CD4-positive, alpha-beta T cell treated with Interleukin-17A for 1 hour (primary cell): ENCODE measurements at places on chromosomes 6 and 20.

DNA sequence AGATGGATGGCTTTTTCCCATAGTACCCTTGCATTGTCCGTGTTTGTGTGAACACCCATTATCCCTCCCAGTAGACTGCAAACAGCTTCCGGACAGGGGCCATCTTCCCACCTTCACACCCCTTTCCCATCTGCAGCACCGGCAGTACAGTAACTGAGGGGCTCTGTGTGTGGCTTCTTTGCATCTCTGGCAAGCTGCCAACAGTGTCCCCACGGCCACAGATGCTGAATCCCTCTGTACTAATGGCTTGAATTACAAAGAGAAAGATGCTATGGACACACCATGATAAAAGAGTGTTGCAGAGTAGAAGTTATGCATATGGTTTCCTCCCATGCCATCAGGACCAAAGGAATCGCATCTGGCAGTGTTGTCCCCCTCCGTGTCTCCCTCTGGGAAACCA lies 101.1 kb upstream of the CDYL start:
- no peak for DNase-seq

GRCh38 chr6:38114976-38115625 lies 295.6 kb downstream of the ZFAND3 start:
- no peak for DNase-seq

DNA sequence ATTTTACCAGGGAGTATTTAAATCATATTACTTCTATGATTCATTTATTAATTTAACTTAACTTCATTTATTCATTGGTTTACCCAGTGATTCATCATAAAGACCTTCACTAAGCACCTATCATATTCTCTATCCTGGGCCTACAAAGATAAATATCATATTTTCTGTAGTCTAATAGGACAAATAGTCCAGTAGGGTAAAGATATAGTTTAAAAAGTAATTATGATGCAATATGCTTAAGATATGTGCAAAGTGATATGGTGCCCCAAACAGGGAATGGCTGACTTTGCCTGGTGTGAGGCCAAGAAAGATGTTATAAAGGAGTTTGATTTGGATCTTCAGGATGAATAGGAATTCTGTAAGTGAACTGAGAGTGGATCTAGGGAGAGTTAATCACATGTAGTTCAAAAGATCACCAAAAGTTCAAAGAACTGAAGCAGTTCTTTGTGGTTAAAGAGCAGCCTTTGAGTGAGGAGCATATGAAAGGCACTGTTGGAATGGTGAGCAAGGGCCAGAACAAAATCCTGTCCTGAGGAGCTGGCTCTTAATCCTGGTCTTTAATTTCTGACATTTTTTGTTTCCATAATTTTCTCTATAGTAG lies 45.5 kb downstream of the MLIP start:
- DNase-seq = no peak

DNA sequence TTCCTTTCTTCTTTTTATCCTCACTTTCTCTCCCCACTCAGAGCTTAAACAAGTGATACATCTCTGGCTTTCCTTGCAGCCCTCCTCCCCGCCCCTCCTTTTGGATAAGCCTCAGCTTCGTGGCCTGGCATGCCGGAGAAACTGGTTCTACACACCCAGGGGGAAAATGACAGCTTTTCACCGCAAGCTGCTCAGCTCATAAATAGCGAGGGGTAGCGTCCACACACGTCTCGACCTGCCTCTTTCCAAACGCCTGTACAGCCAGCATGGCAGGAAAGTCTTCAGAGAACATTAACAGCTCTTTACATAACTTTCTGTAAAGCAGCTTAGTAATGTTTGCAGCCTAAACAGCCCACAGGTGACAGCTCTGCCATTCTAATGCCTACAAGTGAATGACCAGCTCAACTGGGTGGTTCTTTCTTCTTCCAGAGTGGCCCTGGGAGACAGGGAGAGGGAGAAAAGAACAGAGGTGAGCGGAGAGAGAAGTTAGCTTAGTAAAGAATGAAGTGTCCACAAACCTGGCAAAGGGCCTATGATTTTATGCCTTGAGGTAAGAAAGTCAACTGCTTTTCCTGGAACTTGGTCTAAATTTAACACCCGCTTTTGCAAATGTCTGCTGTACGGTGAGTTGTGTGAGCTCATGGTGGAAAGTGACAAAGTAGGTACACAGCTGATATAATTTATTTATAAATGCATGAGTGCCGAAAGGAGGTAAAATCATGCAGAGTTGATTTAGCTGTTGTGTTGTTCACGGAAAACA lies 251.5 kb downstream of the TFAP2A start:
- no peak for DNase-seq

DNA sequence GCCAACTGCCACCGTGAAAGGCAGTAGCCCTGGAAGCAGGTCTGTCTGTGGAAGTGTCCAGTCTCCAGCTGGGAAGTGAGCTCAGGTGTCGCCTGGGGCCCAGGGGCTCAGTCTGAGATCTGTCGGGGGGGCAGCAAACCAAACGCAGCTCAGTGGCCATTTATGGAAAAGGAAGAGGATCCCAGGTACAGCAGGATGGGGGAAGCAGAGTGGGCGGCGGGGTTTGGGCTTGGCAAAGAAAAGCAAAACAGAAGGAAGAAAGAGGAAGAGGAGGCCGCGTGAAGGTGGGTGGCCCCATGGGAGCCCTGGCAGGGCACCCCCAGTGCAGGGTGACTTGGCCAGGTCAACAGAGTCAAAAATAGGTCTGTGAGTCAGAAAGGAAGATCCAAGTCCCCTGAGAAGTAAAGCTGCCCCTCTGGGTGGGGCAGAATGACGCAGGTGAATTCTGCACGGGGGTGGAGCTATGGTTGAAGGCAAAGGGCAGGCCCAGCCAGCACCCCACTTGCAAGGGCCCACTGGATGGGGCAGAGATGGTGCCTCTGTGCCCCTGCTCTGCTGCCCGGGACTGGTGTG lies 5.3 kb downstream of the PXDC1 start:
- DNase-seq = no peak

DNA sequence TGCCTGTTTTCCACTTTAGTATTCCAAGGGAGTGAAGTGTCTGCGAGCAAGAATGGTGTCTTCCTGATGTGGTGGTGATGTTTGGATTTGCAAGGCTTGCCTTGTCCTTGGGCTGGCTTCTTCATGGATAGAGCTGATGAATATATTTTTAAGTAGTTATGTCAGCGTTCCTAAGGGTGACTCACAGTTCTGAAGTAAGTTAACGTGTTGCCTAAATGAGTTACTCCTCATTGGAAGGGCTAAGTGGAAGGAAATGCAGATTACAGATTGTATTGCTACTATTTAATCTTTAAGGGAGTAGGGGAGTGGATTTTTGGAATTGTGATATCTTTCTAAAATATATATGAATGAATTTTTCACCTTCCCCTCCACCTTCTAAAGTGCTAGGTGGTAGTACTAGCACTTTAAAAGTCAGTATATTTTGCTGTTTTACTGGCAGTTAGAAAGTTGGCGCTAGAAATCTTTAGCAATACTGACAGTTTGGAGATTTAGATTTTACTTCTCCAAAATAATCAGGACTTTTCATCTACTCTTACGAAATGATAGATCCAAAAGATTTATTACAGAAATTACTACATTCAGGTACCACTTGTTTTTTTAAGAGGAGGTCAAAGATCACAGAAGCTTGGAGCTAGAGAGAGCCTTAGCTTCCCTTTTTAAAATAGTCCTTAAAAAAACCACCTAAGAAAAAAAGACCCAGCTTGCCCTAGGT lies 197.4 kb downstream of the JARID2 start:
- no peak for DNase-seq

DNA sequence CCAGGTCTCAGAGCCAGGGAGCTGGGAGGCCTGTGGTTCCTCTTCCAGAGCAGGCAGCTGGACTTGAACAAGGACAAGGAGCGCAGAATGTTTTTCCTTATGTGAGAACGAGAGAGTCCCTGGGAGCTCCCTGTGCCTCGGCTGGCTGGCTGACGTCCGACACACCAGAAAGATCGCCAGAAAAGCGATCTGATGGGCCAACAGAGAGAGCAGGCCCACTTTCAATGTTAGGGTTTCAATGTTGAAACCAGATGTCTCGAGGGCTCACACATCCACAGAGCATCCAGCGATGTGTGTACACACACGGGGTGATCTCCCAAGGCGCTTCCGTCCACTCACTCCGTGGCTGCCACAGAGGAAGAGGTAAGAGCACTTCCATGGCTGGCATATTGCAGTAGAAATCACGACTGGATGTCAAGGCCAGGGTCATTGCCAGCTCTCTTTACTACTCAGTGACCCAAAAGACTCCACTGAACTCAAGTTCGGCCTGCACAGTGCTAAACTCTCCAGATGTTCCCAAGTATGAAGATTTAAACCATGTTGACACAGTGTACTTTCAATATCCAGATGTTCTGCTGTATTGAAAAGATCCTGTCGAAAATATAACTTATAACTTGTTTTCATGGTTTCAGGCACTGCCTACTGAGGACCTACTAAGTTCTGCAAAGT lies 70.8 kb upstream of the FOXC1 start:
- DNase-seq = no peak

DNA sequence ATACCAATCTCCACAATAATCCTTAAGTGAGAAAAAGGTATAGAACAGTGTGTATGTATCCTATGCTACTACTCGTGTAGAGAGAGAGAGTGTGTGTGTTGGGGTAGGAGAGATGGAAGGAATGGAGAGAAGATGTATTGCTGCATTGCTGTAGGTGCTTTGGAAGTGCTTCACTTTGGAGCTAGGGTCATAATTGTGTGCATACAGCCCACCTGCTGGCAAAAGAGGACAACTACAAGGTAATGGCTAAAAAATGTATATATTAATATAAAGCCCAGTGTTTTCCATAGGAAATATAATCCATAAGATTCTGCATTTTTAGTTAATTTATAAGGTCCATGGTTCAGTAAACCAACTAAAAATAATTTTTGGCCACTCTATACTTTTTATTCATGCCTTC lies 36.1 kb downstream of the SERAC1 start:
- peak; percentile 32 for DNase-seq

- DNase-seq = no peak
Measured at GRCh38 chr20:63699466-63700198, 3.2 kb downstream of the TNFRSF6B start.

DNA sequence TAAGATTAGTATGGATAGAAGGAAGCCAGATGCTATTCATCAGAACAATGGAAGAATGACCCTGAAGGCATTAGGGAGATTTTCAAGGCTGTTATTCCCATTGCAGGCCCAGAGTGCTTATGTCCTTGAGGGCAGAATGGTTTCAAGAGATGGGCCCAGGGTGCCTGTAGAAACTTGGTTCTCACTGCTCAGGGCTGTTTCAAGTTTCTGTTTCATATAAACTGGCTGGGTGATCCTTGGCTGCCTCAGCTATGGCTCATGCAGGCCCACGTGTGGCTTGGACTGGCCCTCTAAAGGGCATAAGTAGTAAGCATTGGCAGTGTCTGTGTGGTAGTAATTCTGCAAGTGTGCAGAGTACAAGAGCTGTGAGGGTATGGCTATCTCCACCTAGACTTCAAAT lies 540.9 kb upstream of the MAN1A1 start:
- no peak for DNase-seq

DNA sequence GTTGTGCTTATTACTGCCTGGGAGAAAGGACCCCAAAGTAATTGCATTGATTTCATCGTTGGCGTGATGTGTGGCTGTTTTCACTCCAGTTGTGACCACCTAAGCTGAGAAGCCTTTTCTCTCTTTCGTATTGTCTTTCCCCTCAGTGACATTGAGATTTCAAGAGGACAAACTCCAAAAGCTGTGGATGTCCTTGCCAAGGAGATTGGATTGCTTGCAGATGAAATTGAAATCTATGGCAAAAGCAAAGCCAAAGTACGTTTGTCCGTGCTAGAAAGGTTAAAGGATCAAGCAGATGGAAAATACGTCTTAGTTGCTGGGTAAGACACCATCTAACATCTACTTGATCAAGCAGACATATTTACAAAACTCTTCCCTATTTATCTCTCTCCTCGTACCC lies 60.5 kb downstream of the MTHFD1L start:
- no peak for DNase-seq

DNA sequence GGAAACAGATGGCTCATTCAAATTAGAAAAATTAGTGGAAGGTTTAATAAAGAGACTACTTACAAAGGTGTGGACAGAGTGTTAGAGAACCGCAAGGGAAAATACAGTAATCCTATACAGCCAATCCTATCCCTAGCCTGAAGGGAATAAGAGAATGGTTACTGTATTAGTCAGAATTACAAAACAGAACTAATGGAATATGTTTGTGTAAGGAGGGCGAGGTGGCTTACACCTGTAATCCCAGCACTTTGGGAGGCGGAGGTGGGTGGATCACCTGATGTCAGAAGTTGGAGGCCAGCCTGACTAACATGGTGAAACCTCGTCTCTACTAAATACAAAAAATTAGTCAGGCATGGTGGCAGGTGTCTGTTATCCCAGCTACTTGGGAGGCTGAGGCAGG lies 16.3 kb upstream of the TRPC4AP start:
- DNase-seq = no peak

- no peak for DNase-seq
Measured at GRCh38 chr6:67633058-67633457, 1002.0 kb upstream of the ADGRB3 start.

DNA sequence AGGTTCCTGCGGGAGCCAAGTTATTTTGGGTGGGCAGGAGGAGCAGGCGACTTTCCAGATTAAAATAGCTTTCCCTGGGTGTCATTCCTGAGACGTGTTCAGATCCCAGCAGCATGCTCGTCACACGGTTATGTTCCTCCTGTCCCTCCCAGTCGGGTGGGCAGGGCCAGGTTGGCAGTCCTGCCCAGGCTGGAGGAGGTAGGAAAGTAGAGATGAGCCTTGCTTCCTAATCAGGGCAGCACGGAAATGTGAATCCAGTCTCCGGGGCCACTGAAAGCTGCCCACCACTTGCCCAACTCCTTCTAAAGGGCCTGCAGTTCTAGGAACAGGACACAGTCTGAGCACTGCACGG lies 137.0 kb downstream of the MRPL14 start:
- no peak for DNase-seq

DNA sequence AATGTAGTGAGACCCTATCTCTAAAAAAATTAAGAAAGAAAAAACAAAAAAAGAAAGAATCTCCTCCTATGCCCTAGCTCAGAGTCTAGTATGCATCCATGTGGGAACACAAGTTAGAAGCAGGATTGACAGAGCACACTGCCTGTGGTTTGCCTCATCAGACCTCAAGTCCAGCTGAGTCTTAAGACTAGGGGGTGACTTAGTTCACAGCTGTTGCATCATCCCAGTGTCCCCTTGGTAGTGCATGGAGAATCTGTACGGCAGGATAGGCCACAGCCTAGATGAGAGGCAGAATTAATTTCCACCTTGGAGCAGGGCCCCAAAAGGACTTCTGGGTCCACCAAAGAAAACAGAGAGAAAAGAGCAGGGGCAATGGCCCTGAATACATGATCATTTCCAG lies 13.7 kb downstream of the PNPLA1 start:
- DNase-seq = no peak

DNA sequence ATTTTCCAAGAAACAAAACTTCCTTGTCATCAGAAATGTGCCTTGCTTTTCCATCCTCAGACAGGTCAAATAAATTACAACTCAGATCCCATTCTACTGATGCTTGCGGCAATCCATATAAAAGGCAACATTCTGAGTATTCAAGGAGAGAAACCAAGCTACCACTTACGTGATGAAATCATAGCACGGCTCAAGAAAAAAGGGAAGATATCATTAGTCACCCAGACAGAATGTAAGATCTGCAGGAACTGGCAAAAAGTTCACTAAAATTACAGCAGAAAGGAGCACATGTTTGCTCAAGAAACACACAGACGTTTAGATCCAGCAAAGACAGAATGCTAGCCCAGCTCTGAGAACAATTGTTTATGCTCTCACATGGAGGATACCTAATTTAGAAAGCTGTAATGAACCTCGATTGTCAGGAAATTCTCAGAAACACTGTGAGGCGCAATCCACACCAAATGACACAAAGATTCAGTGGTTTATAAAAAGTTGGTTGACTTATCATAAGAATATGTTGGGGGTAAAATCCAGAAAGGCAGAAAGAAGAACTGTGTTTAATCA lies 304.2 kb downstream of the ADGRG6 start:
- DNase-seq = no peak

GRCh38 chr20:39206899-39207564 lies 244.9 kb downstream of the DHX35 start:
- no peak for DNase-seq
